Testis (tissue), 5 donors: ENCODE measurements at places on chromosomes 16 and 17.

- DNase-seq = no peak
These were observed 478.3 kb upstream of the ZFHX3 start for GRCh38 chr16:73526011-73526804.

- DNase-seq = no peak
These were observed 113.3 kb downstream of the AATF start for GRCh38 chr17:37062021-37062420.

DNA sequence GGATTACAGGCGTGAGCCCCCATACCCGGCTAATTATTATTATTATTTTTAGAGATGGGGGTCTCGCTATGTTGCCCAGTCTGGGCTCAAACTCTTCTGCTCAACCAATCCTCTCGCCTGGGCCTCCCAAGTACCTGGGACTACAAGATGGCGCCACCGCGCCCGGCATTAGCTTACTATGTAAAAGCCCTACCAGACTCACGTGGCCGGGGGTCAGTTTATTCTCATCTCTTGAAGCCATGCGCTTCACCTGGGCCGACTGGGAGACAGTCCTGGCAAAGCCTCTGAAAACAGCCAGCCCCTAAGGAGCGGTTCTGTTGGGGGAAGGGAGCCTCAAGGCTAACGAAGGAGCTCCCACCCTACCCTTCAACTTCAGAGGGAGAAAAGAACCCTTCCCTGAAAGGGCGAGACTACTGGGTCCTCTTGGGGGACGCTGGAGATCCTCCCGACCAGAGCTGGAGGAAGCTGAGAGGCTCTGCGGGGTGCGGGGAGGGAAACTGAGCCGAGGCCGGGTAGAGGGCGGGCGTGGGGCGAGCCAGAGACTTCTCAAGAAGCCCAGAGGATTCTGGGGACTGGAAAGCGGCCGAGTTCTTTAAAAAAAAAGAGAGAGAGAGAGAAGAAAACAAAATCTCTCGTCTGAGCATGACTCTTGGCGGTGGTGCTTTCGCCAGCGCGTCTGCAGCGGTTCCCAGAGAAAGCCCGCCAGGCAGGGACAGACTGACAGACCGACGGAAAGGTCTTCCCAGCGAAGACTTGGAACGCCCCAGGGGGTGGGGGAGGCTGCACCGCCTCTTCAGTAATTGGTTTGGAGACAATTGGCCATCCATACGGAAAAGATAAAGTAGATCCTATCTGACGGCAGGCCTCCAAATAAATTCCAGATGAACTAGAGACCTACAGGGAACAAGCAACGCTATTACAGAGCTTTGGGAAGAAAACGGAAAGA is 5.6 kb upstream of the TUBG2 start:
- peak; percentile 81 for DNase-seq

- DNase-seq = no peak
These were observed 6.0 kb downstream of the MTSS2 start for GRCh38 chr16:70679671-70680494.

DNA sequence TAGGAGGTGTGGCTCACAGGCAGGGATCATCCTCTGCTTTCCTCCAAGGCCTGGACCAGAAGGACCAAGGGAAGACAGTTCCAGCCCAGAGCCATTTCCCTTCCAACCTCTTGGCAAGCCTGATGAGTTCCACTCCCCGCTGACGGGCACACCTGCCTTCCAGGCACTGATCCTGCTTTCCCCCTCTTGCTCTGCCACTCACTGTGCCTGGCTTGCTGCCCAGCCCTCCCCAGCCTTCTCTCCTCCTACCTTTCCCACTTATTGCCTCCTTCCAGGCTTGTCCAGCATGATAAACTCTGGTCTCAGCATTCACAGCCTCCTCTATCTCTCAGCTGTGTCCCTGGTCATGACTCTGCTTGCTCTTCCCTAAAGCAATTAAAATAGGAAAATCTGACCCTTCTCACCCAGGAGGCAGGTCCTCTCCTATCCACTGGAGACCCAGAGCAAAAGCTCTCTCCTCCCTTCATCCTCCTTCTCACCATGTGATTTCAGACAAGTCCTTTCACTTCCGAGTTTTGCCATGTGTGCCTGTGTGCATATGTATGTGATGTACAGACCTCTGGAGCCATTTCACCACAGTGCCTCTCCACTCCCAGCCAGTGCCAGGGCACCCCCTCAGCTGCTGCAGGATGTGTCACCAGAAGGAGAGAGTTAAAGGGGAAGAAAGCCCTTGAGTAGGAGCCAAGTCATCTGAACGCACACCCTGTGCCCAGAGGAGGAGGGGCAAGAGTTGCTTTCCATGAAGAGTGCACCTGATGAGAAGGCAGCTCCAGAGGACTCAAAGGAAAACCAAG is 13.4 kb upstream of the TMEM170A start:
- DNase-seq = no peak

DNA sequence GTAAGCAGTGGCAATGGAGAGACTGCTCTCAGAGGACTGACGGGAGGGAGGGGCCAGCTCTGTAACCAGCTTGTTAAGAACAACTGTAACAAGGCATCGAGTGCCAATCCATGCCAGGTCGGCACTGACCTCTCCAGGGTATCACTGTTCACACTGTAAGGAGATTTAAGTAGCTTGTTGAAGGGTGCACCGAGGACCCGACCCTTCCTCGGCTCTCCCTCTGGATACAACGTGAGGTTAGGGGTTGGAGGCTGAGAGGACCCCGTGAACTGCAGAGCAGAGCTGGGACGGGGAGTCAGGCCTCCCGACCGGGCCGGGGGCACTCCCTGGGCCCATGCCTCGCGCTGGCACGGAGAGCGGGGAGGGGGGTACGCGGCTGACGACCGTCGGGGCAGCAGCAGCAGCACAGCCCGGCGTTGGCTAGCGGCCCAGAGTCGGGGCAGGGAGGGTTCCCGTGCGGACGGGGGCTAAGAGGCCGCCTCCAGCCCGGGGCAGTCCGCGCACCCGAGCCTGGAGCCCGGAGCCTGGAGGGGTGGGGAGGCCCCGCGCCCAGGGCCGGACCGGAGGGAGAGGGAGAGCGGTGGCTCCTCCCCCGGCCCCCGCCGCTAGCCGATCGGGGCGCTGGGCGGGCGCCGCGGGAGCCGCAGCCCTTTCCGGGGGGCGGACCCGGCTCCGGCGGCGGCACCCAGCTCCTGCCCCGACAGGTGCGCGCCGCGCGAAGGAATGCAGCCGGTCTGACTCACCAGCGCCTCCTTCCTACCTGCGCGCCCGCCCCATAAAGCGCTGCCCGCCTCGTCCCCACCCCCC is at the start of gene ITGB4:
Gene ITGB4, plus strand, starts transcription at position 804 of the 807 bp plus-strand sequence. CDS start 3,245 bp downstream, outside the sequence.
- DNase-seq = no peak

DNA sequence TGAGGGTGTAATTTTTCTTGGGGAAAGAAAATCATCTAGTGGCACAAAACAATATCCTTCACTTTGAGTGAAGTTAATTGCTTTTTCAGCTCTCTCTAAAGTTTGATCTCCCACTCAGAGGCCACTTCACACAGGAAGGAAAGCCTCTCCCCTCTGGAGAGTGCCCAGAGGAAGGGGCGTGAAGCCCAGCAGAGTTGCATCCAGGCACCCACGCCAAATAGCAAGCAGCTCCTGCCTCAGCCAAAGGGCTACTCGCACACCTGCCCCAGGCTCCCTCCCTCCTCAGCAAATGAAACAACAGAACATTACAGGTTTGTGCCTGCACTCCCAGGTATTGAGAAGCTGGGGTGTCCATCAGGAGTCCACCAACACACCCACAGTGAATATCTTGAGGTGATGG is 183.0 kb upstream of the RPL38 start:
- DNase-seq = no peak

DNA sequence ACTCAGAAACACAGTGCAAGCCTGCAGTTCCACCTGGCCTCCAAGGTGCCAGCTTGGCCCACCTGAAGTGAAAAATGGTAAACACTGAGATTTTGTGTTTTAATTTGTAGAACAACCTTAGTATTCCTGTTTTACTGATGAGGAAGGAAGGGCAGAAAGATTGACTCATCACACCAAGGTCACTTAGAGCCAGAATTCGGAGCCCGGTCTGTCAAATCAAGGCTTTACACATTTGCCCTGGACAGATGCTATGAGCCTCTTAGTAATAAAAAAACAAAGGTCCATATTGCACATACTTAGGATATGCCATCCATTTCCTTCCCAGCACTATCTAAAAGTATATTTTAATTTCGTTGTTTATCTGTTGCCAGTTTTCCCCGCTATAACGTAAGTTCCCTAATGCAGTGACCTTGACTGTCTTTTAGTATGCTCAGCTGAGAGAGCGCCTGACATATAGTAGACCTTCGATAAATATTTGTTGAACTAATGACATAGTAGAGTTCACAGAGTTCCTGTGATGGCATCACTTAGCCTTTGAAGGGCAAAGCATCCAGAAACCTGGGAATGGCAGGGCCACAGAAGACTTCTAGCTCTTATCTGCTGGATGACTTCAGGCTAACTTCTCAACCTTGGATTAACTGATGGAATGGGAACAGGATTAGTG is 7.2 kb upstream of the TBKBP1 start:
- no peak for DNase-seq

DNA sequence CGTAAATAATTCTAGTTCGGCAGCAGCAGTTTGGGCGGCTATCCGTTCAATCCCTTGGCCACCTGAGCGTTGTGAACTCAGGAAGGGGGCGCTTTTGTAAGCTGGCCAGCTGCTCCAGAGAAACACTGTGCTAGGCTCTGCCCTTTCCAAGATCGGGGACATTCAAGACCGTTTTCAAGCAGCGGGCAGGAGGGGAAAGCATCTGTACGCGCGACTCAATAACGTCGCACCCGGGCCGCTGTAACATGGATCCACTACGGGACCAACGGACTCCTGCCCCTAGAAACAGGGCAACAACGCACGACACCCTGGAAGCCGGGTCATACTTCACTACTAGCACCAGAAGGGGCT is 463 bp downstream of the TOP2A start:
- DNase-seq = peak; percentile 33

- peak; percentile 14 for DNase-seq
These were observed 48.4 kb downstream of the PDPK1 start for GRCh38 chr16:2586241-2586640.

DNA sequence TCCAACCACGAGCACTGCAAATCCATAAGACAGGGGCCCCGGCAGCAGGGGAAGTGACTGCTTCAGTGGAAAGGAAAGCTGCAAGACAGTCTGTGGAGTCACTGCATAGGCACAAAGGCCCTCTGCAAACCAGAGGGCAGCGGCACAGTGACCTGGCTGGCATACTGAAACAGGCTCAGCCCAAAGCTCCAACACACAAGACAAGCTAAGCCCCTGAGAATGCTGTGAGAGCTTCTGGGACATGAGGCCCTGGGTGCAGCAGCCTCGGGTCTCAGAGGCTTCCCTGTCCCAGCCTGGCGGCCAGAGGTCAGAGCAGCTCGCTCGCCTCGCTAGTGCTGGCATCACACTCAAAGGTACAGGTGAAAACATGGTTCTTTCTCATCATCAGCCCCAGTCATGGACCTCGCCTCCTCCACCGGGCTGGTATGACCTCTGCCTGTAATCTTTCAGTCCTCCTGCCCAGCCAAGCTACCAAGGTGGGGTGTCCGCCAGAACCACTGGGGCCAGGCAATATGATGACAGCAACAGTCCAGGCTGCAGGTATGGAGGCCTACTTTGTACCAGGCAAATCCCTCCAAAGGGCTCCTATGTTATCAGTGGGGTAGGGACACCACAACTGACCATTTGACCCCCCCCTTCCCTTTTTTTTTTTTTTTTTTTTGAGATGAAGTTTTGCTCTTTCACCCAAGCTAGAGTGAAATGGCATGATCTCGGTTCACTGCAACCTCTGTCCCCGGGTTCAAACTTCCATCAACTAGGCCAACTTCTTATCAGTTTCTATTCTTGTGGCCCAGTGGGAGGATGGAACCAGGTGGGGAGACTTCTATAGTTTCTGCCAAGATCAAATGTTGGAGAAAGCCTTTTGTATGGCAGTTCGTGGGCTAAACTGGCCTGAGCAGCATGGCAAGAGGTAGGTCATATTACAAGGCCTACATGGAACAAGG is 19.2 kb downstream of the ST3GAL2 start:
- DNase-seq = no peak

DNA sequence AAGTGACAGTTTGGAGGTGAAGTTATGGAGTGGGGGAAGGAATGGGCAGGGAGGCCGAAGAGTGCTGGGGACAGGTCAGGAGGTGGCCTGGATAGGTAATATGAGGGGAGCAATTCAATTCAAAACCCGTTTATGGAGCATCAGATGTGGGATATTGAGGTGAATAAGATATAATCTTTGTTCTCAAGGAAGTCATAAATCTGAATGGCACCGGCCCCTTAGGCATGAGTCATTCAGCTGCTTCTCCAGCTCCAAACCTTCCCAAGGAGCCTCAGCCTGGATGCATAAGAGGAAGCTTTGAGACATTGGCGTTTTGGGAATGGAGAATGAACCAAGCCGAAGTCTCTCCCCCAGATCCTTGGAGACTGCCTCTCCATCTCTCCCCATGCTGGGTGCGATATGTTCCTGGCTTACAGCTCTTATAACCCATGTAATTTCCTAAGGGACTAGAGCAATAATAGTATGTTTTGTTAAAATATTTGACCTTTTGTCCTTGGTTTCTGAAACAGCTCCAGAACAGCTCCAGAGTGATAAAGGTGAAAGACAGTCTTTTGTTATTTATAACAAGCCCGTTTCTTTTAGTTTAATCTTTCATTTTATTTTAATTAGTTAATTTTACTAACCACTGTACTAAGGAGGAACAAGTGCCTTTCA is 1.7 kb downstream of the TUBG2 start:
- no peak for DNase-seq

GRCh38 chr16:85657267-85657650 is 31.5 kb downstream of the GINS2 start:
- no peak for DNase-seq

GRCh38 chr17:77107506-77108433 is 33.0 kb upstream of the SEC14L1 start:
- no peak for DNase-seq

GRCh38 chr17:81402530-81402941 is 7.3 kb downstream of the BAHCC1 start:
- no peak for DNase-seq

DNA sequence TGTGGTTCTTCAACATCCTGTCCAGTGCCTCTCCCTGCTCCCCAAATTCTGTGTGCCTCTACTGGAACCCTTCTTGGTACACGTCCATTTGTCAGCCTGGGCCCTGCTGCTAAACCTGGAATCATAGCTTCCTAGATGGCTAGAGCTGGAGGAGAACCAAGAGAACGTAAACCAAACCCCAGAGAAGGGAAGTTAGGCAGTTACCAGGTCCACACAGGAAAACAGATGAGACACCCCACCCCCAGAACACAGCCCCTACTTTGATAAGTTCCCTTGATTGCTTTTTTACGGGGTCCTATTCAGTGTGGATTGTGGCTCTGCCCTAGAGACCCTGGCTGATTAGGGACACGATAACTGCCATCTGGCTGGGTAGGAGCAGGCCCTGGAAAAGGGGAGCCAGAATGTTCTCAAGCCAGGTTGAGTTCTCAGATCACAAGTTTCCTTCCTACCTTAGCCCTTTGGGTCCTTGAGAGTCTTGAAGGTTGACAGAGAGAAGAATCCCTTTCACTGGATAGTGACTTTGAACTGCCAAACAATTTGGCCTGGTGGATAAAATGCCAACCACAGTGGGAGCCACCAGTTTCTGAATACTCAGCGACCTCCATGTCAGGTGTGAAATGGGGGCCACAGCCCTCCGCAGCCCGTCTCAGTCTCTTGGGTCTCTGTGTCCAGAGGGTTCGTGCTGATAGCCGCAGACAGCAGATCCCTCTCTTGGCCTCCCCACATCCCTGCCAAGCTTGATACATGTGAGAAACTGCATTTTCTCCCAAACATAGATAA is 7.9 kb downstream of the TBX4 start:
- DNase-seq = no peak
